ENCODE measurements at places on chromosomes 1 and 21.

- DNase-seq = no peak
Measured at GRCh38 chr1:238811211-238811879, 575.0 kb upstream of the CHRM3 start.

DNA sequence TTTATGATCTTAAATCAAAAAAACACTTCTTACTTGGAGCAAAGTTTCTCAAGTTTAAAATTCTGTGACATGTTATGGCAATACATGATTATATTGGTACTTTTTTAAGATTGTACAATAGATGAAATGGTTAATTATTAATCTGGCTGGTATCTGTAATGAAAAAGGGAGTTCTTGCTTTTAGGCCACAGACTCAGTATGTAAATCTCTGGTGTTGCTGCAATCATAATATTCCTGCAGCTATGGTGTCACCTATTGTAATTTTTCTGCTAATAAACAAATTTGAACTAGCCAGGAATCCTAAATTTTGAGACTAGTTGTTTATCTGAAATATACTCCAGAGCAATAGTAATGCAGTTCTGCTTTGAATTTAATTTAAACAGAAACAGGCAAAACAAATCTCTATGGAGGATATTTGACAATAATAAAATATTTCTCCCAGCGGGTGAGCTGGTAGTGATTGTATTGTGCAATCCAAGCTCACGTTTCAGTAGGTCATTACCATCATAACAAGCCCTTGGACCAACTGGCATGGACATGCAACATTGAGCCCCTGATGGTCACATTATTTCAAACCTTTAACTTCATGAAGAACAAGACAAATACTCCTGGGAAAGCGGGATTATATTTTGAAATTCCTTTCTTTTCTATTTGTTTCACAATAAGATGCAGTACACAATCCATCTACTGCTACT lies 77.2 kb upstream of the USH2A start:
- no peak for DNase-seq

DNA sequence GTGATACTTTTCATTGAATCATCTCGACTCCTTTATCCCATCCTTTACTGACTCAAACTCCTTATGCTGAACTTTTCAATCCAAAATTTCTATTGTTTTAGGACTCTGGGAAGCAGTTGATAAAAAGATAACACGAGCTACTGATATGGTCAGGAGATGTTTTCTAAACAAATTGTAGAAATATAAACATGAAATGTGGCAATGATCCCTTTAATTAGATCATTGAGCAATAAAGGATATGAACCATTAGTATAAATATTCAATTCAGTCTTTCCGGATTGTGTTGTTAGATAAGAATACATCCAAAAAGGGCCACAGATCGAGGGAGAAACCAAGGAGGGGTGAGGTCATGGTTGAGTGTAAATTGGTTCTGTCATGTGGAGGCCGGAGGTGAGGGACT lies 88.4 kb downstream of the NID1 start:
- no peak for DNase-seq

- no peak for DNase-seq
Measured at GRCh38 chr1:54853096-54853792, 33.8 kb downstream of the DHCR24 start.

GRCh38 chr1:206714331-206715058 lies 29.8 kb downstream of the MAPKAPK2 start:
- DNase-seq = no peak

GRCh38 chr21:43842742-43843141 lies 22.3 kb upstream of the AGPAT3 start:
- DNase-seq = no peak

GRCh38 chr1:159296706-159297375 lies 5.3 kb upstream of the FCER1A start:
- no peak for DNase-seq

GRCh38 chr1:92442351-92442750 lies 44.4 kb downstream of the GFI1 start:
- DNase-seq = no peak

DNA sequence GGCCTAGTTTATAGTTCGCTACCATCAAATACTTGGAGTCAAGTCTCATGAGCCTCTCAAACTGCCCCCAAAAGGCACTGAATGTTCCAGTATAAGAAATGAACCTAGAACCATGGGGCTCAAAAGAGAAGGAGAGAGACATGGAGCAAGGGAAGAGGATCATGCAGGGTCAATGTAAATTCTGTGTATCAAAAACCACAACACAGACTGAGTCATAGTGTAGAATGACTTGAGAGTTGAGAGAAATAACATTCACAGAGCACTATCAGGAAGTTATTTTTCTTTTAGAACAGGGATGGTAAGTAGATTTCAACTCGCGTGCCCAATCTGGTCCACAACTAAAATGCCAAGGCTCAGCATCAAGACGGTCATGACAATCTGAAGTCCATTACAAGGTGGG lies 59.8 kb downstream of the GNG12 start:
- DNase-seq = no peak

DNA sequence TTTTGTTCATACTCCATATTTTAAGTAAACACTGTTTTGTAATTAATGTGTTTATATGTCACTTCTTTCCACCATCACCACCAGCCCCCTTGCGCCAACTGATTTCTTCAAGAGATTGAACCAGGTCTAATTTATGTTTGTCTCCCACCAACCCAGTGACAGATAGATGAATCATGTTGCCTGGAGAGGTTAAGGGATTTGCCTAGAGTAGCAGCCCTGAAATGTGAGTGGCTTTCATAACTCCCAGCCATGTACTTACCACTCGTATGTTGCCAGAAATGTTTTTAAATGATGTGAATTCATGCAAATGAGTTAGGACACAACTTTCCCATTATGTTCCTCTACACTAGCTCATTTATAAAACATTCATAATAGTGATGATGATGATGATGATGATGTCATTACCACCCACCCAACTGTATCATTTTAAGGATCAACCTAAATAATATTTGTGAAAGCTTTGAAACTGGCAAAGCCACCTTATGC lies 86.9 kb downstream of the LRRC8D start:
- DNase-seq = no peak

- DNase-seq = no peak
Measured at GRCh38 chr1:4655674-4656532, 1.5 kb downstream of the AJAP1 start.

GRCh38 chr1:21741206-21741605 lies 41.7 kb downstream of the USP48 start:
- no peak for DNase-seq

DNA sequence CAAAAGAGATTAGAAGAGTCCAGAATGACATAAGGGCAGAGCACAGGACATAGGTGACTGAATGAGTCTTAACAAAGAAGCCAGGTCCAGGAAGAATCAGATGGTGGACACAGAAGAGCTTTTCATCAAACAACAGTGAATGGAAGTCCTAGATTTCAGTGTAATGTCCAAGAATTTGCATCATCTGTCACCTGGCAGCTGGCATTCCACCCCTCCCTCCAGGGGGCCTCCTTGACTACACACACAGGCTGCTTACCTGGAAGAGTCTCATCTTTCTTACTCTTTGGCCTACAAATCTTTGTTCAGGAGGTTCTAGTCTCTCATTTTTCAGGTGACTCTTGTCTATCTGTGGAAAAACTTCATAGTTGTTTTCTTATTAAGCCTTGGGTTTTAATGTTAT lies 36.2 kb downstream of the GORAB start:
- DNase-seq = no peak

DNA sequence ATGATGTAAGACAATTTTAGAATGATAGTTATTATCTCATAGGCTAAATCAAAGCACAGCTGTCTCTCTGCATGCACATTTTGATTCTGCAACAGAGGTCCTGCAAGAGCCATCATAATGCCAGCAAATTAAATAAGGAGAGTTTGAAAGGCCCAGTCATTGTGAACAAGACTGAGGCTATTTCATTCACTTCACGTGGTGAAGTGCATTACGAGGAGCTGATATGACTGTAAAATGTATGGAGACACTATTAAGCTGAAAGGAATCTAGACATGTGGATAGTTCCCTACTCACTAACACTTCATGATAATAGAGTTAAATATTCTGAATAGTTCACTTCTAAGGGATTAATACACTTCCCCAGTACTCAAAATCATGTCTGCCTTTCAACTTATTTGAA lies 299.0 kb downstream of the SMYD3 start:
- DNase-seq = no peak

GRCh38 chr1:160007577-160008200 lies 24.1 kb downstream of the PIGM start:
- no peak for DNase-seq

- no peak for DNase-seq
Measured at GRCh38 chr1:64836802-64837201, 91.9 kb downstream of the RAVER2 start.

DNA sequence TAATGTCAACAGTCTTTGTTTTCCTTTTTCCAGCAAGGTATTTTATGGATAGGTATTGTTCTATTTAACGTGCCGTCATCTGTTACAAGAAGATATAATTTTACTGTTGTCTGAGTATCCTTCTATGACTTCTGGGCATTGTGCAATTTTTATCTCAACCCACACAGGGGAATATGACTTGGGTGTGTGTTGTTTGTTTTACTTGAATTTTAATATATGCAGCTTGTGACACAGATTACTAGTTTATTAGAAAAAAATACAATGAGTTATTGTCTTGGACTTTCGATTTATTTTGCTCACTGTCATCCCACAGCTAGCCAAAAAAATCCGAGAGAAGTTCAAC lies 111.9 kb downstream of the CACHD1 start:
- no peak for DNase-seq

- no peak for DNase-seq
Measured at GRCh38 chr1:89877756-89878155, 56.9 kb downstream of the LRRC8D start.

GRCh38 chr1:172934417-172934762 lies 116.4 kb downstream of the TNFSF18 start:
- no peak for DNase-seq

DNA sequence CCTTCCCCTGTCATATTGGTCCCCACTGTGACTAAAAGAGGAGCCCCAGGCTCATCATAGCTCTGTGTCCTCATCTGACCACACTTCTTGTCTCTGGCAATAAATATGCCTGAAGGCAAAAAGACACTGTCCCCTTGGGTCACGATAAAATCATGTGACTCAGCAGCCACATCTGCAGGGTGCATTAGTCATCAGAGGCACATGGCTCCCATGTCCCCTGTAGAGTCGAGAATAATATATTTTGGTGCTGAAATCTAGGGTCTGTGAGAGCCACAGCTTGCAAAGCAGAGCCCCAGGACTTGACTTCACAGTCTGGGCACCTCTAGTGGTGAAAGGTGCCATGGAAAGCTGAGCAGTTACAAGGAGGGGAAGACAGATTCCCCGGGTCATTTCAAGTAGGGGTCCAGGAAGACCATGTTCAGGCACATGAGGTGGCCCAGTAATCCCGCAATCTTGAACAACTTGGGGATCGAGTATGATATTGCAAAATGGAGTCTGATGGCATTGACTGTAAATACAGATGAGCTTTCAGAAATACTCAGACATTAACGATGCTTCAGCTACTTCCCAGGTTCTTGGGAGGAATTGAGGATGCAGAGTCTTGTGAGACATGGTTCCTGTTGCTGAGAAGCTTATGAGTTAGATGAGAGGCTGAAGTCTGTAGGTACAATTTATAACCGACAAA lies 68.6 kb downstream of the SLC35F3 start:
- no peak for DNase-seq

DNA sequence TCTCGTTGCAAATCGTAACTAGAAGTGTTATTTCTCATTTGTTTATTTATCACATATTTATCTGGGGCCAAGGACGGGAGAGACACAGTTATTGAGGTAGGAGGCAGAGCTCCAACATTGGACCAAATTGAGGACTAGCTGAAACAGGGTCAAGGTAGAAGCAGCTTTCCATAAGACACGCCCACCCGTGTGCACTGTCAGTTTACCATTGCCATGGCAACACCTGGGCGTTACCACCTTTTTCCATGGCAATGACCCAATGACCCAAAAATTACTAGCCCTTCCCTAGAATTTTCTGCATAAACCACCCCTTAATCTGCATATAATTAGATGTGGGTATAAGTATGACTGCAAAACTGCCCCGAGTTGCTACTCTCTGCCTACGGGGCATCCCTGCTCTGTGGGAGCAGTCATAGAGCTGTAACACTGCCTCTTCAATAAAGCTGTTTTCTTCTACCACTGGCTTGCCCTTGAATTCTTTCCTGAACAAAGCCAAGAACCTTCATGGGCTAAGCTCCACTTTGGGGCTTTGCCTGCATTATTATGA lies 72.7 kb downstream of the FBXO2 start:
- DNase-seq = no peak

GRCh38 chr1:17885663-17886320 lies 130.7 kb downstream of the ACTL8 start:
- no peak for DNase-seq

DNA sequence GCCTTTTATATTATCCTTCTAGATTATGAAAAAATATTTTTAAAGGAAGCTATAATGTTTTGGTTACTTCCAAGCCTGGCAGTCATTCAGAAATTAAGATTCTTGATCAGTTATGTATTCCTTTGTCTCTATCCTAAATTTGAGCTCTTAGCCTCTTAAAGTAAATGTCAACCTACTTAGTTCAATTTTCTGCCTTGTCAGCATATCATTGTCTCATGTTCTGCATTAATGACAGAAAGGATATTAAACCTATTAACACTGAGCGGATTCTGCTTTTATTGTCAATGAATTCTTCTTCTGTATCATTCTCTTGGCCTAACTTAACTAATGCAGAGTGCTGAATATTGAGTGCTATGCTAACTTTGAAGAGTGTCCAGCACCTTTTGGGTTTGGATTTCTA lies 56.0 kb downstream of the SDCCAG8 start:
- no peak for DNase-seq

- DNase-seq = no peak
Measured at GRCh38 chr1:32926562-32926961, 25.4 kb upstream of the TMEM54 start.

DNA sequence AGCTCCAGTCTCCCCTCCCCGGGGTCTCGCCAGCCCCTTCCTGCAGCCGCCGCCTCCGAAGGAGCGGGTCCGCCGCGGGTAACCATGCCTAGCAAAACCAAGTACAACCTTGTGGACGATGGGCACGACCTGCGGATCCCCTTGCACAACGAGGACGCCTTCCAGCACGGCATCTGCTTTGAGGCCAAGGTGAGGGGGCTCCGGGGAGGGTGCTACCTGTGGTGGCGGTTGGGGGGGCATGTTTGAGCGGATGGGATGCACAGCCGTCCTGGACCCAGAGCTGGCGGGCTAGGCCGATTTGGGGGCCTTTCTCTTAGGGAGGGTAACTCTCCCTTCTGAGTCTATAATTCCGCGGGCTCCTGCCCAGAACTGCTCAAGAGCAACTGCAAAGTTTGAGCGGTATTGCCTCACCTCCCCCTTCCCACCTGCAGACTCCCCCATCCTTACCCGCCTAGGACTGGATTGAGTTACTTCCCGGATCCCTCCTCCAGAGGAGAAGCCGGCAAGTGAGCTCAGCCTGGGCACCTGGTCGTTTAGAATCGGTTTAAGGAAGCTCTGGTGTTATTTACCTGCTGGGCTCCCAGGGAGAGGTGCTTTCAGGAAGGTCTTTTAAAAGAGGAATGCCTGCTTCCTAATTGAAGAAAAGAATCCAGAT lies 730 bp downstream of the NOS1AP start:
- DNase-seq = no peak

- no peak for DNase-seq
Measured at GRCh38 chr1:163166886-163167555, 35.7 kb downstream of the RGS5 start.

All from CMK (cell line).